Activated CD4-positive, alpha-beta T cell treated with anti-CD3 and anti-CD28 coated beads for 1 hour (primary cell): ENCODE measurements at places on chromosomes 11 and 22.

GRCh38 chr11:59755701-59756557, 753 bp downstream of the STX3 start:
- DNase-seq: peak; percentile 27

DNA sequence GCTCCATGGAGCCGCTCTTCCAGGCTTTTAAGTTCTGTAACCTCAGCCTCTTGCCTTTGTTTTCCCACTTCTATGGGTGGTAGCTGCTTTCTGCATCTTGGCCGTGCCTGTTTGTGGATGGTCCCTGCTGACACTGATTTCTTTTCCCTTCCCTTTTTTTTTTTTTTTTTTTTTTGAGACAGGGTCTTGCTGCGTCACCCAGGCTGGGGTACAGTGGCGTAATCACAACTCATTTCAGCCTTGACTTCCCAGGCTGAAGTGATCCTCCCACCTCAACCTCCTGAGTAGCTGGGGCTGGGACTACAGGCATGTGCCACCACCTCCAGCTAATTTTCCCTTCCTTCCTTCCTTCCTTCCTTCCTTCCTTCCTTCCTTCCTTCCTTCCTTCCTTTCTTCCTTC, 57.7 kb upstream of the EP300 start:
- DNase-seq: no peak

- DNase-seq: no peak
Observed at GRCh38 chr11:64863391-64864060, 14.9 kb downstream of the EHD1 start.

DNA sequence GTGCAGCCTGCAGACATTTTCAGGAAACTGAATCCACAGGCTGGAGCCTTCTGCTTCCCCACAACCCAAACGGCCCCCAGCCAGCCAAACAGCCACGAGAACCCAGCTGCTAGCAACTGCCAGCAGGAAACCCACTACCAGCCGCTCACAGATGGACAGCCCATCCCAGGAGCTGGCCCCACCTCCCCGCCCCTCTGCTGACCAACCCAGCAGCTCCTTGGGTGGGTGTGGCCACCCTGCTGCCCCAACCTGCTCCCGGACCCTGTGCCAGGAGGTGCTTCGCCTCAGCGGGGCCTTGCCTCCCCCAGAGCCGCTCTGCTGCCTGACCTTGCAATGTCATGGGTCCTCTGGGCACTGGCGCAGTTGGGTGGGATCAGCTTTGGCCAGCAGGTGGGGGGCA, 8.2 kb upstream of the CCDC188 start:
- DNase-seq: no peak

- no peak for DNase-seq
Observed at GRCh38 chr22:50153056-50153755, 17.3 kb upstream of the PANX2 start.

- DNase-seq: peak; percentile 7
Observed at GRCh38 chr22:19868773-19869471, 14.2 kb upstream of the GNB1L start.

DNA sequence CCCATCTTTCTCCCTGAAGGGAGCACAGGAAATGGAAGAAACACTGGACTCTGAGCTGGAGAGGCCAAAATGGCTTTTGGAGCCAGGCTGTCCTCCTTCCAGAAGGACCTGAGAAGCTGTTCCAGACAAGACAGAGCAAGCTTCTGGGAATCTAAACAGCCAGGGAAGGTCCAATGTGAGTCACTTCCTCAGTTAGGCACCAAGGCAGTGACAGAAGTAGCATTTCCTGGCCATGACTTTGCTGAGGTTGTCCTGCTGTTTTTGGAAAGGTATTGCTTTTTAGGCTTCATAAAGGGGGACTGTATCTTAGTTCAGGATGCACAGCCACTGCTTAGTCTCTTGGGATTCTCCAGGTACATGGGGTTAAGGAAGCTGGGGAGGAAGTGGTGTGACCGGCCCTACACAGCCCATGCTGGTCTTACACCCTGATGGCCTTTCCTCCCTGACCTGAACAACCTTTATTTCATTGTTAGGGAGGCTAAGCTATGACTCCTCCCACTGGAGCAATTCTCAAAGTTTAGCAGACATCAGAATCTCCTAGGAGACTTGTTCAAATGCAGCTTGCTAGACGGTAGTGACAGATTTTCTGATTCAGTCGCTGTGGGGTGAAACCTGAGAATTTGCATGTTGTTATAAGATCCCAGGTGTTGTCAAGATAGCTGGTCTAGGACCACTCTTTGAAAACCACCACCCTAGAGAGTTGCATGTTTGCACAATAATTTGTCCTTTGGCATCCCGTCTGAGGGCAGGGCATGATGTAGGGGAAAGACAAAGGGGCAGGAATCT, 6.8 kb upstream of the INSC start:
- no peak for DNase-seq

GRCh38 chr11:66861038-66861773, 4.3 kb downstream of the LRFN4 start:
- DNase-seq: no peak

- DNase-seq: no peak
Observed at GRCh38 chr11:86388198-86388597, 13.5 kb downstream of the CCDC81 start.
